ENCODE measurements at places on chromosomes 4 and X.

DNA sequence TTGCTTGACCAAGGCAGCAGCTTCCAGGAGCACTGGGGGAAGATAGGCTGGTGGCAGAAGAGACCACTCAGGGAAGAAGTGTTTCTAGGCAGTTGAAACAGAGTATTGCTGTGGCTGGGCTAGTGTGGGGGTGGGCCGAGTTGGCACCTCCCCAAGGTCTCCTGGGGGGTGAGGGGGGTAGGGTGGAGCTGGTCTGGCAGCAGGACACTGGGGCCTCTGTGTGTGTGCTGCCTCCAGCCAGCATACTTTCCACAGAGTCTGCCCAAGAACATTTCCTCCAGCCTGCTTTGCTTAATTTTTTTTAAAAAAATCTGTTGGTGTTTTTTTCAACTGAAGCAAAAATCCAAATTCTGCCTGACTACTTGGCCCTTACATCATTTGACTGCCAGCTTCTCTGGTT is 4.0 kb downstream of the ITIH6 start:
- no peak for DNase-seq

DNA sequence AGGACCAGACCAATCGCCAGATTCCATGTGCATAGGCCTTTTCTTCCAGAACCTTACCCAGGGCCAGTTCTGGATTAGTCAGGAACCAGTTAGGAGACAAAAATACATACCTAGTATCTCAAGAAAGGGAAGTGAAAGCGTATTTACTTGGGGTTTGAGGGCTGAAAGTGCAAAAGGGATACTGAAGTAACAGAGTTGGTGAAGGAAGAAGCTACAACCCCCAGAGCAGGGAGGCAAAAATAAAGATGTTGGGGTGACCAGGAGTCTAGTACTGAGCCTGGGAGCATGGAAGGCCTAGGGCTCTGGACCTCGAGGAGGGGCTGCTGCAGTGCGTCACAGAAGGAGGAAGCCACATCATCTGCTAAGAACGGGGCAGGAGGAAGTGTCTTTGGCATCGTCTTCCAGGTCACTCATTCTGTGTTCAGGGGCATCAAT is 38.3 kb downstream of the TKTL1 start:
- DNase-seq, result no peak

DNA sequence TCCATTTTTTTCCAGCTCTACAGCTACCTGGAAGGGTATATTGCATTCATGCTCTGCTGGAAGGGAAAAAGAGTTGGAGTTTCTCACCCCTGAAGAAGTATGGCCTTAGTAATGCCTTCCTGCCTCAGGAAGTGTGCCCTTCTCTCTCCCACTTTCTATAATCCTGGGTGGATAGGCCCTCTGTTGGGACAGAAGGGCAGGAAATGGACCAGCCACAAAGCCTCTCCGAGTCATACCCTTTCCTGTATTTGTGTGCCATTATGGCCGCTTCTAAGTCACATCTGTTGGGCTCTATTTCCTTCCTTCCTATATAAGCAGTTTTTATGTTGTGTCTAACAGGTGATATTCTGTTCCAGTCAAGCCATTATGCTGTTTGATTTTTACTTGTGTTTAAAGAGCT is 74.8 kb upstream of the SMARCA5 start:
- no peak for DNase-seq

- no peak for DNase-seq
Measured at GRCh38 chrX:137195991-137196390, 162.2 kb upstream of the GPR101 start.

DNA sequence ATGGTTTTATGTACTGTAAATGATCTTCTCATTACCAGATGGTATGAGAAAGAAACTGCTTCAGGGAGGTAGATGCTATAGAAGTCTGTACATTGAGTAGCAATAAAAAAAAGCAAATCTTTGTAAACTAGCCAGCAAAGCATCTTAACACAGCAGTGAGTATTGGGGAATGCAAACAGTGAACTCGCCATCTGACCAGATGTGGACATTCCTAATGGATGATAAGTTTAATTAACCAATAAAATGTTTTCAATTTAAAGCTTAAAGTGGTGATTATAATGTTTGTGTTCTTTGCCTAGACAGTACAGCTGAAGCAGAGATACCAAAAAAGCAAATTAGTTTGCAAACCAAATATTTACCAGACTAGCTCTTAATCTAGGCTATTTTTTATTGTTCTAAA is 1144.2 kb downstream of the FAT4 start:
- no peak for DNase-seq

DNA sequence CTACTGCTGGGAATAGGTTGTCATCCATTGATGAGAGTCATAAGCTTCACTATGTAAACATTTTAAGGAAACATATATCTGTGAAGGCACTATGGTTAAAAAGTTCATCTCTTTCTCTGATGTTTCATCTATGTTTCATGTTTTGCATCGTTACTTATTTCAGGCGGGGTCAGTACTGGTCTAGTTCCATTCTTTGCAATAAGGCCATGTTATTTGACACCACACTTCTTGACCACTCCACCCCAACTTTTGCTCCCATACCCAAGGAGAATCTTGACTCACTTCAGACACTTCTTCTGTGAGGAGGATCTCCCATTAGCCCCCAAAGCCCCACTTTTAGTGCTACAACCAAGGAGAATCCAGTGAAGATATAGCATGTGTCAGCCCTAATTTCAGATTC is 119.4 kb downstream of the GRIA3 start:
- DNase-seq, result no peak

- no peak for DNase-seq
Measured at GRCh38 chrX:150227321-150227860, 135.7 kb upstream of the MAMLD1 start.

GRCh38 chrX:10518073-10518472 is 102.3 kb downstream of the MID1 start:
- DNase-seq, result no peak
